Heart right ventricle (tissue), 16 donors: ENCODE measurements at places on chromosomes 7 and 10. TPM values are rescaled to one million over a fixed set of nuclear protein-coding genes. Genes with fewer than 3 reads are reported as not detected.

DNA sequence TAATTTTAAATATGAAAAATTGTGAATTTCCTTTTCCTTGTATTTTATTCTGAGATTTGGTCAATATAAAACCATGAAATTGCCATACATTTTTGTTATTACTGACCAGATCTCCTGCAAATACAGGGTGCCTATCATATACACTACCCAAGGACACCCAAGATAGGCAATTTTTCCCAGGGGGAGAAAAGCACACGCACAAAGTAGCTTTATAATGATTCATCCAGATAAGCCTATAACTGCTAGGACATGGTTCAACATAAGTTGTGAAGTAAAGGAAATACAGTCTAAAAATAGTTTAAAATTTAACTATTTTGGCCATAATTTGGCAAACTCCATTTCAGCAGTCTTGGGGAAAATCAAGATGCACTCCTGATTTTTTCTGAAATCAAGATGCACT, 4.8 kb downstream of the RUFY2 start:
- DNase-seq, result no peak

DNA sequence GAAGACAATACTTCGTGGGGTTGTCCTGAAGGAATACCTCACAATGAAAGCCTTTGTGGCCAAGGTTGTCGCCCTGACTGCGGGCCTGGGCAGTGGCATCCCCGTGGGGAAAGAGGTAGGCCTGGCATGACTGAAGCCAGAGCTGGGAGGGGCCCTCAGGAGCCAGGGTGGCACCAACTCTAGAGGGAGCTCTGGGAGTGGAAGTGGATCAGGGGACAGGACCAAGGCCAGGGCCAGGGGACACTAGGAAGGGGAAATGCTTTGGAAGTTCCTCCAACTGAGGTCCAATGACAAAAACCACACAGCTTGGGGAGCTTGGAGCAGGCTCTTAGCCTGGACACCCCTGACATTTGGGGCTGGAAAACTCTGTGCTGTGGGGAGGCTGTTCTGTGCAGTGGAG, 5.8 kb downstream of the CLCN1 start:
- DNase-seq, result no peak

DNA sequence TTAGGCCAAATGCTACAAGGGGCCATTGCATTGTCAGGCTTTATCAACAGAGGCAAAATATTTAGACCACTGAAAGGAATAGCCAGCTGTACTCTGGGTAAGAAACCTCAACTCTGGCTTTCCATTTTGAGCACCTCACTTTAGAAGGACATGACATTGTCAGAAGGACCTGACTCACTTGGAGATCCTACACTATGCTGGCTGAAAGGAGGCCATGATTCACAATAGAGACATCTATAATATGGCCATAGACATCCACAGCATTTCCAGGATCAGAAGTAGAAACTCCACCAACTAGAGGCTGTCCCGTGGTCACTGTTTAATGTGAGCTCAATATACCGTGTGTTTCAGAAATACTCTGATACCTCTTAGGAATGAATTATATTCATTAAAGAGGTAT, 140.9 kb downstream of the BTAF1 start:
- DNase-seq, result no peak

The XRCC2 gene
- 0.06 TPM for polyA plus RNA-seq

- DNase-seq, result no peak
Observed at GRCh38 chr10:37711617-37712488, 145.6 kb downstream of the ZNF248 start.

The TSPAN33 gene
- 5.9 TPM for polyA plus RNA-seq

DNA sequence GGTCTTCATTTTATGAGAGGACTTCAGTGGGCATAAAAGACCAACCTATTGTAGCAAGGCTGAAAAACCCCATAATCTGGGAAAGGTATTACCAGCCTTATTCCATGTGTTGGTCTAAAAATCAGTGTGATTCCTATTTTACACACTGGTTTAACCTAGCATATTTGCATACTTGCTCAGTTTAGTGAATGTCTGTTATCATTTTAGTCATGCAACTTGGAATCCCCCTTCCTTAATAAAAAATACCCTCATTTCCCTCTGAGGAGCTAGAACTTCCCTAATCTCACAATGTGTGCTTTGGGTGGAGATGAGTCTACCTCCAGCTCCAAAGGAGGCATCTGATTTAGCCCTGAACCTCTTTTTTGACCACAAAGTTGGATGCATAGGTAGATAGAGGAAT, 312.8 kb upstream of the SORCS1 start:
- no peak for DNase-seq

- no peak for DNase-seq
Observed at GRCh38 chr10:86840498-86840897, 84.1 kb downstream of the BMPR1A start.

GRCh38 chr10:76628801-76629200, 1008.8 kb downstream of the KCNMA1 start:
- no peak for DNase-seq

The PVRIG gene
- polyA plus RNA-seq, result 0.22 TPM
